ENCODE measurements at places on chromosomes 6 and 20.

- peak; percentile 31 for DNase-seq
These were observed 67.4 kb downstream of the ZBTB2 start for GRCh38 chr6:151323791-151324487.

DNA sequence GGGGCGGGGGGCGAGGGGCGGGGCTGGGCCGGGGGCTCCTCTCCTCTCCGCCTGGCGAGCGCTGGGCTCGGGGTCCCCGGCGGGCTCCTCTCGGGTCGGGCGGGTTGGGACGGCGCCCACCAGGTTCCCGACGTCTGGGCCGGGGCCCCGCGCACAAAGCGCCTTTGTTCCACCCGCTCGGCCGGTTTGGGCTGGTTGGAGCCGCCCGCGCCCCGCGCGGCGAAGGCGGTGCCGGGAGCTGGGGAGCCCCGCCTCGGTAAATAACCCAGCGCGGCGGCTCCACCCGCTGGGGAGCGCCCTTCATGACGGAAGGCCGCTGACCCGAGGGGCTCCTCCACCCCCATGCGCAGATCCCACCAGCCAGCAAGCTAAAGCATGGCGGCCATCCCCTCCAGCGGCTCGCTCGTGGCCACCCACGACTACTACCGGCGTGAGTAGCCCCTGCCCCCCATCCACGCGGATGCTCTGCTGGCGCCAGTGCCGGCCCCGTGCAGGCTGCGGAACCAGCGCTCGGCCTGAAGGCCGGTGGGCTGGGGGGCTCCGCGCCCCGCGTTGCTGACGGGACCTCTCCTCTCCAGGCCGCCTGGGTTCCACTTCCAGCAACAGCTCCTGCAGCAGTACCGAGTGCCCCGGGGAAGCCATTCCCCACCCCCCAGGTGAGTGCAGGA is 503 bp downstream of the PPDPF start:
- peak; percentile 71 for DNase-seq

- DNase-seq: no peak
These were observed 546.1 kb upstream of the MAN1A1 start for GRCh38 chr6:119895626-119896025.

DNA sequence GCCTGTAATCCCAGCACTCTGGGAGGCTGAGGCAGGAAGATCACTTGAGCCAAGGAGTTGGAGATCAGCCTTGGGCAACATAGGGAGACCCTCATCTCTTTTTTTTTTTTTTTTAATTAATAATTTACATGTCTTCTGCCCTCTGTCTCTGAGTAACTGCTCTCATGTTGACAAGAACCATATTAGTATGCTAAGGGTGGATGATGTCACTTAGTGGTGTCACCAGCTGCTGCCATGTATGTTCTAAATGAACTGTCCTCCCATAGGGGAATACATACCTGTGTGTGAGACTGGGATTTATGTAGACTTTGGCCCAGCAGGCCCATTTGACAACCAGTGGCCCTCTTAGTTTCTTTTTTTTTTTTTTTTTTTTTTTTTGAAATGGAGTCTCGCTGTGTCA is 65.6 kb downstream of the SCAND1 start:
- no peak for DNase-seq

- DNase-seq: no peak
These were observed 3.0 kb downstream of the PPP1R14C start for GRCh38 chr6:150145830-150146229.

DNA sequence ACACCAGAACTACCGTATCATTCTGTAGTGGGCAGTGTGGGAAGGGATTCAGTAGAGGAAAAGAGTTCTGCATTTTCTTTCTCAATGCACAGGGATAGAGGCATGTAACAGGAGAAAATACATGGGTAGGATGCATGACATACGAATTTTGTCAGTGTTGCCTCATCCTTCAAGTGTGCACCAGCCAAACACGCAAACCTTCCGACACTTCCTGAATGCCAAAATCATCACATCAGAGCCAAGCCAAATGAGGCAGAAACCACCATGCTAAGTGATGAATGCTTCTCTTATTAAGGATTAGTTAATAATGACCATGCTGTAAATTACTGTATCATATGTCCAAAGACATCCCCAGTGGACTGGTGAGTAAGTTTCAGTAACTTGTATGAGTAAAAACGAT is 27.3 kb downstream of the RAMACL start:
- DNase-seq: no peak

GRCh38 chr6:29035951-29036350 is 9.0 kb downstream of the OR2W1 start:
- no peak for DNase-seq

DNA sequence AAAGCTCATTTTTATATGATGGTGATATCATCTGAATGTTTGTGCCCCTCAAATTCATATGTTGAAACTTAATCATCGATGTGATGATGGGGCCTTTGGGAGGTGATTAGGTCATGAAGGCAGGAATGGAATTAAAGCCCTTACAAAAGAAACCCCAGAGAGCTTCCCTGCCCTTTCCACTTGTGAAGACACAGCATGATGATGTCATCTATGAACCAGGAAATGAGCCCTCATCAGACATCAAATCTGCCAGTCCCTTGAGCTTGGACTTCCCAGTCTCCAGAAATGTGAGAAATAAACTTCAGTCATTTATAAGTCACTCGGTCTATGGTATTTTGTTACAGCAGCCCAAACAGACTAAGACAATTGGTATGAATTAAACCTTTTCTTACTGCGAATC is 153.1 kb downstream of the MYB start:
- no peak for DNase-seq

- no peak for DNase-seq
These were observed 131.6 kb downstream of the RFX6 start for GRCh38 chr6:117008618-117009017.

DNA sequence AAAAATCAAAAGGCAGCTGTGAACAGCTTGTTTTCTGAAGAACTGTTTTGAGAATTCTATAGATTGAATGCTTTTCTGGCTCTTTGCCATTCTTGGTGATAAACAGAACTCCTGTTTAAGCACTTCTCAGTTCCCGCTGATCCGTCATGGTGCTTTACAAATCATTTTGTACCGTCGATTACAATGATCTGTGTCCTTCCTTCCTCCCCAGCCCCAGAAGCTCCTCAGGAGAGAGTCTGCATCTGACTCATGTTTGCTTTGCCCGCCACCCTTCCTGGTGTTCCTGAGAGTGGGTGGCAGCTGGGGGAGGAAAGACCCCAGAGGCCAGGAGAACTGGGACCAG is 538.6 kb upstream of the MARCKS start:
- DNase-seq: no peak

DNA sequence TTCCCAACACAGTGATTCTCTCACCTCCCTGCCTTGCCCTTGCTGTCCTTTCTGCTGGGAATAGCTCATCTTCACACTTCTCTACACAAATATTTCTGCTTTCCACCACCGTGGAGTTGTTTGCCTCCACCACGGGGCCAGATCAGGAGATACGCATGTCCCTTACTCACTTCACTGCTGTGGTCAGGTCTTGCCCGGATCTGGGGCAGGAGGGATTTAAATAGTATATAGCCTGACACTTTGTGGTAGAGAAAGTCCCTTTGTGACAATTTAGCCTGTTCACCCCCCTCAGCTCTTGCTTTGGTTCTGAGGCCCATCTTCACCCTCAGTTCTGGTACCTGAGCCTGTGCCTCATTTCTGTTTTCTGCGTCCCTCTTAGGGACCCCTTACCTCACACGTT is 92.6 kb upstream of the PREP start:
- no peak for DNase-seq

DNA sequence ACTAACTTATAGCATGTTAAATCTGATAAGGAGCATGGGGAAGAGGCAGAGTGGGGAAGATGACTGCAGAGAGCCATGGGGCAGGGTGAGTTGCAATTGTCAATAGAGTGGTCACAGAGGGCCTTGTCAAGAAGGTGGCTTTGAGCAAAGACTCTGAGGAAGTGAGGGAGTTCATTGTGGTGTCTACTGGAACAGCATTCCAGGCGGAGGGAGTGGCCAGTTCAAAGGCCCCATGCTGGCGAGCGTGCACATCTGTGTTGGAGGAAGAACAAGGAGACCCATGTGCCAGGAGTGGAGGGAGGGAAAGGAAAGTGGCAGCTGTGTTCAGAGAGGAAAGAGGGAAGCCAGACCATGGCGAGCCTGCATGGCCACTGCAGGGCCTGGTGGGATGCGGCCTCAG is 15.8 kb upstream of the GPR6 start:
- DNase-seq: no peak

DNA sequence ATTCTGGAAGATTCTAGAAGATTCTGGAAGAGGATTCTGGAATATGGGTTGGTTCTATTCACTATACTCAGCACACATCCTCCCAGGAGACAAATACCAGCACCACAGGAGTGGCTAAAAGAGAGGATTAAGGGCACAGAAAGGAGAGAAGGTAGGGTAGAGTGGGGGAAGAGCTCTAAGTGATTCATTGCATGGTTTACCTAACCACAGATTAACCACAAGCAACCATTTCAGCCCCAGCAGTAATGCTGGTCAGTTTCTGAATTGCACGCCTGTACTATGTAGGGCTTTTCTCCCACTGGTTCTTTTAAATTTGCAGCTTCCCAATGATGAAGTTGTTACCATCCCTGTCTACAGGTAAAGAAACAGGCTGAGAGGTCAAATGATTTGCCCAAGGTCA is 192.7 kb upstream of the PMEPA1 start:
- DNase-seq: no peak

- DNase-seq: no peak
These were observed 96.1 kb downstream of the NUS1 start for GRCh38 chr6:117771403-117771802.

GRCh38 chr20:14259689-14260088 is 77.7 kb downstream of the FLRT3 start:
- no peak for DNase-seq

- DNase-seq: no peak
These were observed 43.5 kb downstream of the CARMIL1 start for GRCh38 chr6:25322692-25323091.

DNA sequence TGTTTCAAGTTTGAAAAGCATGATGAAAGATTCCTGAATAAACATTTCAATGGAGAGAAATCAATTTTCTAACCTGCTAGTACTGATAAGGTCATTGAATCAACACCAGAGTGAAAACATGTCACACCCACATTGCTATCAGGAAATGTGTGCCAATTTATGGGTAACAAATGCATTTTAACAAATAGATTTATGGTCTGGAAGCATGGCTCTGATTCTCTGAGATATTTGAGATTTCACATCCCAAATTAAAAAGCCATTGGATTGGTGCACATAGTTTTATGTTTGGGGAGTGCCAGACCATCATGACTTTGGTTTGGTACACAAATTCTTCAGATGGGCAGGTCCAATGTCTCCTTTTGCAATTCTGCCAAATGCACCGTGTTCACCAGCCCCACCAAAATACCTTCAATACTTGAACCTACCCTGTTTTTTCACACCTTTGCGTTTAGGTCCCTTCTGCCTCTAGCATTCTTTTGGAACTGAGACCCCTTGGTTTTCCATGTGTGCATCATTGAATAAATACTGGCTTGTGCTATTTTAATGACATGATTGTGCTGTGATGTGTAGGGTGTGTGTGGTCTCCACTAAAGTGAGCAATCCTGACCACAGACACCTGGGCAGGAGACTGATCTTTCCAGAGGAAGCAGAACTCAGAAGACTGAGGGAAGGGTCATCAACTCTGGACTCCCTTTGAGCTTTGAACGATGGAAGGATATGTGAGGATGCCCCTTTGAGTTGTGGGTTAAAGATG is 20.4 kb downstream of the IL20RA start:
- no peak for DNase-seq
